ENCODE measurements at places on chromosomes 5 and 9. TPM values are rescaled to one million over a fixed set of nuclear protein-coding genes. Genes with fewer than 3 reads are reported as not detected.

- DNase-seq = peak; percentile 72
These were observed 5.2 kb upstream of the SLC22A5 start for GRCh38 chr5:132364319-132364718.

- DNase-seq = no peak
These were observed 48.3 kb upstream of the TCERG1 start for GRCh38 chr5:146398826-146399225.

DNA sequence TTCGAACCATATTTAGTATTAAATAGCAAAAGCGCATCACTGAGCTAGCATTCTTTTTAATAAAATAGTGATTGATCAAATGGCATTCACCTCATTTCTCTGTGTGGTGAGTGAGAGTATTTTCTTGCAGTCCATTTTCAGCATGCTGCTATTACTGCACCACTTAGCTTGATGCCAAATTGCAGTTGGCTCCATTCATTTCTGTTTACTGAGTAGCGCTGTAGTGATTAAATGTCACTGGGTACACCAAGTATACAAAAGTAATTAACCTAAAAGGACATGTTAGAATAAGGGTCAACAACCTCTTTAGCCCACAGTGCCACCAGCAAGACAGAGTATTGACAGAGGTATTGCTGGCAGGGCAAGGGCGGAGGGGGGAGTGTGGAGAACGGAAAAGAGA lies 122.0 kb downstream of the TLE4 start:
- no peak for DNase-seq

GRCh38 chr9:14031810-14032209 lies 282.1 kb downstream of the NFIB start:
- DNase-seq = no peak

DNA sequence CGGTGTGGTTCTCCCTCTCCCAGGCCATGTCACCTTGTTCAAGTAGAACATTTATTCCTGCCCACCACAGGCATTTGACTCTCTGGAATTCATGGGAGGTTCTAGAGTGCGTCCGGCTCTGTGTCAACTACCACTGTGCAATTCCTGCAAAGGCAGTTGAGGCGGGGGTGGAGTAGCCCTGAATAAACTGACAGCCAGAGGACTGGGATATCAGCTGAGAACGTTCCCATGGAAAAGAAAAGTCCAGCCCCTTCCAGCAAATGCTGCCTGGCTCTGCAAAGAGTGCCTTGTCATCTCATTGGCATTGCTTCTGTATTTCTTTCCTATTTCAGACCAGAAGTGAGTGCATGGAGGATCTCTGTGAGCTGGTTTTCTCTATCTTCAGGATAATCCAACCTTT lies 18.9 kb upstream of the MEGF9 start:
- peak; percentile 80 for DNase-seq

DNA sequence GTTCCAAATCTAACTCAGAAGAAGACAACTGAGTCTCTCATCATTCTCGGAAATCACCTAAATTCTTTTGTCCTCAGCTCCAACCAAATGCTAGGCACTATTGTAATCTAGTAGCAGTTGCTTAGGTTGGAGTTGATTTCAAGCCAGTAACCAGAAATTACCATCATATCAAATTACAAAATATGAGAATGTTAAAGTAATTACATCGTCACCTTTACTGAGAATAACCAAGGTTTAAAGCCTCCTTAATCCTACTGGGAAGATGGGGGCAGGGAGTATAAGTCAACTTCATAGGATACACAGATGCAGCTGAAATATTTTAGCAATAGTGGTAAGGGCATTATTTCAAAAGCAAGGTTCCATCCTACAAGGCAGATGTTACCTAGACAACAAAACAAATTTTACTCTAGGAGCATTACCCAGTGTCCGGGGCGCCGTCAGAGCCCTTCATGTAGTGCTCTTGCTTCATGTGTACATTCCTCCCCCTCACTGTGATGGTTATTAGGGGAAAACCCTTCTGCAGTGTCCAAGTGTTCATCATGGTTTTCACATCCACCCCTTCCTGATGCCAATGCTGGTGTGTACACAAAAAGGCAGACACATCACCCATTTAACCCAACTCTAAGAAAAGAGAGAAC lies 19.5 kb downstream of the ERAP1 start:
- peak; percentile 17 for DNase-seq

GRCh38 chr5:171625646-171626045 lies 160.0 kb upstream of the SMIM23 start:
- DNase-seq = no peak

GRCh38 chr5:68407311-68408239 lies 192.0 kb downstream of the PIK3R1 start:
- DNase-seq = no peak

Gene DRD1
- 0.18 TPM for total RNA-seq

Gene ANKRD18A
- not detected for total RNA-seq

Gene HSPB3
- total RNA-seq = 0.54 TPM

Gene UNC13B
- 14.3 TPM for total RNA-seq

Data from IMR-90 (cell line).